Vagina (tissue), 2 donors: ENCODE measurements at places on chromosomes 5 and 9. TPM values are rescaled to one million over a fixed set of nuclear protein-coding genes. Genes with fewer than 3 reads are reported as not detected.

GRCh38 chr9:121739971-121740370 is 88.5 kb downstream of the DAB2IP start:
- H3K4me1 ChIP-seq, result peaks cover 91% of the 10 kb centered on the region
- no peak for DNase-seq
- H3K27me3 ChIP-seq, result no peaks in the 10 kb centered on the region
- peak overlapping the region; percentile 85 for H3K27ac ChIP-seq
- no peaks in the 10 kb centered on the region for H3K36me3 ChIP-seq

DNA sequence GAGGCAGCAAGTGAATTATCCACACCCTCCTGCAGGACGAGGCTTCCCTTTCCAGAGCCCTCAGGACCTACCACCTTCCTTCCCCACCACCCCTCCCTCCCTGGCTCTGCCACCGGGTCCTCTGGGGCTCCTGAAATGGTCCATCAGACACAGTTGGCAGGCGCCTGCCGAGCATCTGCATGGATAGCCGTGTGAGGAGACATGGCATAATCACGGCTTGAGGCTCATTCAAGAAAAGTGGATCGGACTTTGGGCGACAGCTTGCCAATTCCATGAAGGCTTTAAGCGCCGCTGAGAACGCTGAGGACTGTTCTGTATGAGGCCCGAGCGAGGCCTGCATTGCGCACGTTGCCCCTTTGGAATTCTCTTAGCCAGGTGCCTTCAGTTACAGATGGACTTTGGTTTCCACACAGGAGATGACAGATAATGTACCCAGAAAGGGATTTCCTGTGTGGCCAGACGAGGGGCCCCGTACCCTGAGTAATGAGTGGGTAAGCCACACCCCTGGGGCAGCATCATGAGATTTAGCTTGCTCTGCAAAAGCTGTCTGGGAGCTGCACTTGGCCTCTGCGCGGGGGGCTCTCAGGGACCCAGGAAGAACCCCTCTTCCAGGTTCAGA is 179.8 kb downstream of the OLFM1 start:
- H3K4me1 ChIP-seq, result no peaks in the 10 kb centered on the region
- no peak overlapping the region for H3K4me3 ChIP-seq
- no peaks in the 10 kb centered on the region for H3K27me3 ChIP-seq
- H3K27ac ChIP-seq, result no peak overlapping the region

DNA sequence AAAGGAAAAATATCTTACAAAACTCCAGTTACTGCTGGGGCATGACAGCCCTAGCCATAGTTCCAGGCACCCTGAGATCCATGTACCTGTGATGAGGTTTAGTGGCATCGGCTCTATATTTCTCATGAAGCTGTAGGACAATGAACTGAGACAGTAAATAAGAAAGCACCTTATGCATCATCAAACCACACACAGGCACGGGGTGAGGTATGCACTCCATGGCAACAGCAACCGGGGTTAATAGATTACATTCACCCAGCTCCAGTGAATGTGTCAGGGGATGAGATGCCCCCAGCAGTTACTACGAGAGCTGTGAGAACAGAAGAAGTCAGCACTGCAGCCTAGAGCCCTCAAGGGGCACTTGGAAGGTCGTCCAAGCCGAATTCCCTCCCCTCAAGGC is 162.0 kb upstream of the S1PR3 start:
- H3K4me3 ChIP-seq, result no peak overlapping the region
- H3K27me3 ChIP-seq, result no peaks in the 10 kb centered on the region
- peaks cover 13% of the 10 kb centered on the region for H3K4me1 ChIP-seq
- no peak overlapping the region for H3K27ac ChIP-seq
- no peaks in the 10 kb centered on the region for H3K36me3 ChIP-seq

GRCh38 chr5:123450114-123450513 is 26.9 kb upstream of the CEP120 start:
- H3K27me3 ChIP-seq, result no peaks in the 10 kb centered on the region
- peaks cover 10% of the 10 kb centered on the region for H3K4me1 ChIP-seq
- H3K36me3 ChIP-seq, result no peaks in the 10 kb centered on the region
- no peak overlapping the region for H3K27ac ChIP-seq
- no peak for DNase-seq

DNA sequence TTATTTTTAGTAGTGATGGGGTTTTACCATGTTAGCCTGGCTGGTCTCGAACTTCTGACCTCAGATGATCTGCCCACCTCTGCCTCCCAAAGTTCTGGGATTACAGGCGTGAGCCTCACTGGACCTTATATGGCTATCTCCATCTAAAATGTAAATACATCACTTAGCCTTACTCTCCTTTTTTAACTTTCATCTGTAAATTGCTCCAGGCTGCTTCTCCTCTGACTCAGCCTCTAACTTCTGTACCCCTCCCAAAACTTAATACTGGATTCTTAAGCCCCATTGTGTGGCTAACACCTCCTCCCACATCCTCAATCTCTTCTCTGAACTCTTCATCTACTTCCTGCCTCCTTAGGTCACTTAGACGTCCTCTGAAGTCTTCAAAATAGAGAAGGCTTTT is 4.0 kb downstream of the SNX30 start:
- H3K36me3 ChIP-seq, result no peaks in the 10 kb centered on the region
- DNase-seq, result no peak
- no peaks in the 10 kb centered on the region for H3K27me3 ChIP-seq
- H3K4me1 ChIP-seq, result peaks cover 64% of the 10 kb centered on the region

DNA sequence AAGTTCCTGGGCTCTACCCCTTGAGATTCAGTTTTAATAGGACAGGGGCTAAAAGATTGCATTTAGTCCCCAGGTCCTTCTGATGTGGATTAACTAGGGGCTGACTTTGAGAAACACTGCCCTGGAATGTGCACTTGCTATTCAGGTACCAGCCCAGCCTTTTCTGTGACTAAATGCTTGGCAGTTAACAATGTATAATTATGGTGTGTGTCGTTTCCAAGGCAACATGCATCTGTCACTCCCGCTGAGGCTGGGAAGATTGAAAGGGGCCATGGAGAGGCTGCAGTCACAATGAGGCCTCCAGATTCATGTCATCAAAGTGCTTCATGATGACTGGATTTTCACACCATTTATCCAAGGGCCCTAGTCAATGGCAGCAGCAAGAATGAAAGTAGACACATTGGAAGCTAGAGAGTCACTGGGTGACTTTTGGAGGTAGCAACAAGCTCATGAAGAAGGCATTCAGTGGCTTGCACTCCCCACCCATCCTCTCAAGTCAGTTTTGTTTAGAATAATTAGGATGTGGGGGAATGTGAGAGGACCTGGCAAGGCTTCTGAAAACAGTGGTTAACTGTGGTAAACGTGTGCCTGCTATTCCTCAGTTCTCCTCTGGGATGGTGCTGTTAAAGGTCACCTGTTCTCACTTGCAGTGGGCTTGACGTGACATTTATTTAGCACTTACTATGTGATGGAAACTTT is 28.3 kb downstream of the RAI14 start:
- no peak overlapping the region for H3K27ac ChIP-seq
- H3K36me3 ChIP-seq, result no peaks in the 10 kb centered on the region
- no peaks in the 10 kb centered on the region for H3K27me3 ChIP-seq
- H3K4me3 ChIP-seq, result no peak overlapping the region
- peaks cover 32% of the 10 kb centered on the region for H3K4me1 ChIP-seq

GRCh38 chr9:19154135-19154612 is 26.9 kb upstream of the PLIN2 start:
- no peaks in the 10 kb centered on the region for H3K27me3 ChIP-seq
- peaks cover 5% of the 10 kb centered on the region for H3K4me1 ChIP-seq
- no peak overlapping the region for H3K4me3 ChIP-seq
- H3K27ac ChIP-seq, result peak overlapping the region; percentile 74

DNA sequence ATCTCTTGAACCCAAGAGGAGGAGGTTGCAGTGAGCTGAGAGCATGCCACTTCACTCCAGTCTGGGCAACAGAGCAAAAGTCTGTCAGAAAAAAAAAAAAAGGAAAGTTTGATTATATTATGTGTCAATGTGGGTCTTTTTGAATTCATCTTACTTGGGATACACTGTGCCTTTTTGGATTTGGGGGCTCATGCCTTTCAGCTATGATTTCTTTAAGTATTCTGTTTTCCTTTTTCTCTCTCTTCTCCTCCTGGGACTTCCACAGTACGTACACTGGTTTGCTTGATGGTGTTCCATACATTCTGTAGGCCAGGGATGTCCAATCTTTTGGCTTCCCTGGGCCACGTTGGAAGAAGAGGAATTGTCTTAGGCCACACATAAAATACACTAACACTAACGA is 128.3 kb downstream of the DPYSL3 start:
- no peak overlapping the region for H3K27ac ChIP-seq
- H3K4me1 ChIP-seq, result no peaks in the 10 kb centered on the region
- no peaks in the 10 kb centered on the region for H3K27me3 ChIP-seq
- H3K4me3 ChIP-seq, result no peak overlapping the region
- no peaks in the 10 kb centered on the region for H3K36me3 ChIP-seq

GRCh38 chr9:77751341-77752091 is 103.4 kb upstream of the GNA14 start:
- no peak overlapping the region for H3K4me3 ChIP-seq
- no peaks in the 10 kb centered on the region for H3K27me3 ChIP-seq
- DNase-seq, result no peak
- peaks cover 29% of the 10 kb centered on the region for H3K4me1 ChIP-seq

GRCh38 chr5:116883875-116884274 is 309.3 kb upstream of the SEMA6A start:
- H3K27me3 ChIP-seq, result no peaks in the 10 kb centered on the region
- no peaks in the 10 kb centered on the region for H3K36me3 ChIP-seq
- no peak overlapping the region for H3K27ac ChIP-seq
- DNase-seq, result no peak
- no peaks in the 10 kb centered on the region for H3K4me1 ChIP-seq
- no peak overlapping the region for H3K4me3 ChIP-seq

GRCh38 chr9:272251-273213 is 57.9 kb downstream of the DOCK8 start:
- H3K4me1 ChIP-seq, result no peaks in the 10 kb centered on the region
- H3K27ac ChIP-seq, result no peak overlapping the region
- no peaks in the 10 kb centered on the region for H3K36me3 ChIP-seq

GRCh38 chr9:370086-370485 is 155.4 kb downstream of the DOCK8 start:
- DNase-seq, result no peak
- no peaks in the 10 kb centered on the region for H3K4me1 ChIP-seq
- no peaks in the 10 kb centered on the region for H3K27me3 ChIP-seq
- no peak overlapping the region for H3K27ac ChIP-seq
- peaks cover 5% of the 10 kb centered on the region for H3K36me3 ChIP-seq

DNA sequence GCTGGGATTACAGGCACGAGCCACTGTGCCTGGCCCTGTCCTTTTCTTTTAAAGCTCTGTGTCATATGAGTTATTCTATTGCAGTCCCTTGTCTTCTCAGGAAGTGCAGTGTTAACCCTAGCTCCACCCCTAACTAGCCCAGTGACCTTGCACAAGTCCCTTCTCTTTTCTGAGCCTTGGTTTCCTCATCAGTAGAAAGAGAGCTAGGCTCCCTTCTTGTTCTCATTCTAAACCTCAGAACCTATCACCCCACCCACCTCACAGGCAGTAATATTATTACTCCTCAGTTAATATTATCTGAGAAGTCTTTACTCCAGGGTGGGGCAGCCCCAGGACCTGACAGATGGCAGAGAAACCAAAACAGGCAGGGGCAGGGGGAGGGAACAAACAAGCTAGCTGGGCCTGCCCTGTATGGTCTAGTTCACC is 7.2 kb downstream of the CYFIP2 start:
- no peaks in the 10 kb centered on the region for H3K27me3 ChIP-seq
- H3K4me3 ChIP-seq, result no peak overlapping the region
- H3K4me1 ChIP-seq, result no peaks in the 10 kb centered on the region
- H3K27ac ChIP-seq, result no peak overlapping the region
- DNase-seq, result no peak
- no peaks in the 10 kb centered on the region for H3K36me3 ChIP-seq

DNA sequence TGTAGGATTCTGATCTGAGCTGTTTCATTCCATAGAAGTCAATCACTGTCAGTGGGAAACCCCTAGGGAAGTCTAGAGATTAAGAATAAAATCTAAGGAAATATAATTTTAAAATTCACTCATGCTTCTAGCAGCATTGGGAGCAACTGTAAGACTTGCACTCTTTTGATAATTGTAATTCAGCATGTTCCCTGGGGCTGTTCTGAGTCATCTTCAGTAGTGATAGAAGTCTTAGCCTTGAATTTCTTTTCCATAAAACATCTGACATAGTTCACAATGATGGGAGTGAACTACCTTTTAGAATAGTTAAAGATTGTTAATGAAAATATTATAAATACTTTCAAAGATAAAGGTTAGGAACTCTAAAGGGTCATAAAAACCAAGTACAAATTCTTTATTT is 935.8 kb downstream of the DTWD2 start:
- no peak overlapping the region for H3K4me3 ChIP-seq
- no peaks in the 10 kb centered on the region for H3K27me3 ChIP-seq
- no peak for DNase-seq
- no peak overlapping the region for H3K27ac ChIP-seq

DNA sequence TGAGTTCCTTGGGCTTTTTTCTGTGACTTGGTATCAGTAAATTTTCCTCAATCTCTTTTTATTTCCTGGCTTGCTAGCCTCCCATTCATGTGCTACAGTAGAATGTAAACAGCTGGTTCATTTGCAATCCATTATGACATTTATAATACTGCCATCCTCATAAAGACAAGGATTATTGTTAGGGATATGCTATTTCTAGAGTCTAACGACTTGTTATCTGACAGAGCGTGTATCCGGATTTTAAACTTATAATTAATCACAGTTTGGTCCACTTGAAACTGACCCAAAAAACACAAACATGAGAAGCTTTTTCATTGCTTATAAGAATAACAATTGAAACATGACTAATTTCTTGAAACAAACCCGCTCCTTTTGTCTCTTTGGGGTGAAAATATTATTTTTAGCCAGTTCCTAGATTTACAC is 585.8 kb downstream of the TLE4 start:
- no peaks in the 10 kb centered on the region for H3K27me3 ChIP-seq
- no peaks in the 10 kb centered on the region for H3K36me3 ChIP-seq
- no peak overlapping the region for H3K27ac ChIP-seq
- peaks cover 21% of the 10 kb centered on the region for H3K4me1 ChIP-seq

DNA sequence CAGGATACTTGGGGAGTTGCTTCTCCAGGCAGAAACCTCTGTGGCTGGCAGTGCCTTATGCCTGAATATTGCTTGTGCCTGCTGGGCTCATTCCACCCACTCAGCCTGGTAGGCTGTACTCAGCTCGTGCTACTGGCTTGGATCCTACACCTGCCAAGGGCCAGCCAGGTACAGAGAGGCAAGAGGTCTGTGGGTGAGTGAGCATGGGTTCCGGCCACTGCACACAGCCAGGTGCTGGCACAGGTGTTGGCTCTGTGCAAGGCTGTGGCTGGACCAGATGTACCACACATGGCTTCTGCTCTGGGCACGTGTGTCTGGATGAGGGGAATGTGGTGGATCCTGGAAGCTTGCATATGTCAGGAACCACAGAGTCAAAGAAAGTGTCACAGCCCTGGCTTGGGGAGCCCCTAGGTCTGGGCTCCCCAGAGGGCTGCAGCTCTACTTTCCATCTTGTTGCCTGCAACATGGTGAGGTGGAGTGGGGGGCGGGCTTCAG is 76.7 kb upstream of the C6 start:
- no peaks in the 10 kb centered on the region for H3K4me1 ChIP-seq
- H3K27ac ChIP-seq, result no peak overlapping the region
- no peak for DNase-seq
- H3K4me3 ChIP-seq, result no peak overlapping the region

The PCDHB3 gene
- 2.0 TPM for total RNA-seq

The WDR38 gene
- not detected for total RNA-seq

The PCDHGA6 gene
- 6.4 TPM for total RNA-seq

The RFESD gene
- 1.2 TPM for total RNA-seq

The LCN12 gene
- total RNA-seq, result not detected

The SPINK7 gene
- total RNA-seq, result 65.3 TPM

The PAPPA gene
- 4.4 TPM for total RNA-seq

The PCDHGA9 gene
- total RNA-seq, result 8.8 TPM

The CEP72 gene
- total RNA-seq, result 20.1 TPM

The GRAMD2B gene
- total RNA-seq, result 76.9 TPM
